ENCODE measurements at places on chromosomes 2 and 18. TPM values are rescaled to one million over a fixed set of nuclear protein-coding genes. Genes with fewer than 3 reads are reported as not detected.
A peak's percentile ranks its signal among the peaks of the same experiment; 100 is the strongest.

Gene POTEF
- total RNA-seq: 0.25 TPM

GRCh38 chr18:55419132-55419946 is 168.7 kb downstream of the TCF4 start:
- peak; percentile 53 for DNase-seq

Gene YES1
- 149 TPM for total RNA-seq

Gene NFE2L2
- total RNA-seq: 47.2 TPM

GRCh38 chr2:30234180-30234971 is 3.0 kb downstream of the LBH start:
- peak; percentile 85 for DNase-seq

Gene CYP26B1
- total RNA-seq: not detected

GRCh38 chr2:69165091-69165880 is 152.3 kb downstream of the ANTXR1 start:
- no peak for DNase-seq

Gene HPCAL1
- 34.3 TPM for total RNA-seq

Gene INPP5D
- 29.4 TPM for total RNA-seq

Gene FBLN7
- total RNA-seq: 6.6 TPM

- no peak for DNase-seq
These were observed 258.3 kb downstream of the PRKCE start for GRCh38 chr2:45909677-45910191.

Gene ODC1
- 36.8 TPM for total RNA-seq

- DNase-seq: no peak
These were observed 71.7 kb upstream of the CDH2 start for GRCh38 chr18:28248653-28249052.

DNA sequence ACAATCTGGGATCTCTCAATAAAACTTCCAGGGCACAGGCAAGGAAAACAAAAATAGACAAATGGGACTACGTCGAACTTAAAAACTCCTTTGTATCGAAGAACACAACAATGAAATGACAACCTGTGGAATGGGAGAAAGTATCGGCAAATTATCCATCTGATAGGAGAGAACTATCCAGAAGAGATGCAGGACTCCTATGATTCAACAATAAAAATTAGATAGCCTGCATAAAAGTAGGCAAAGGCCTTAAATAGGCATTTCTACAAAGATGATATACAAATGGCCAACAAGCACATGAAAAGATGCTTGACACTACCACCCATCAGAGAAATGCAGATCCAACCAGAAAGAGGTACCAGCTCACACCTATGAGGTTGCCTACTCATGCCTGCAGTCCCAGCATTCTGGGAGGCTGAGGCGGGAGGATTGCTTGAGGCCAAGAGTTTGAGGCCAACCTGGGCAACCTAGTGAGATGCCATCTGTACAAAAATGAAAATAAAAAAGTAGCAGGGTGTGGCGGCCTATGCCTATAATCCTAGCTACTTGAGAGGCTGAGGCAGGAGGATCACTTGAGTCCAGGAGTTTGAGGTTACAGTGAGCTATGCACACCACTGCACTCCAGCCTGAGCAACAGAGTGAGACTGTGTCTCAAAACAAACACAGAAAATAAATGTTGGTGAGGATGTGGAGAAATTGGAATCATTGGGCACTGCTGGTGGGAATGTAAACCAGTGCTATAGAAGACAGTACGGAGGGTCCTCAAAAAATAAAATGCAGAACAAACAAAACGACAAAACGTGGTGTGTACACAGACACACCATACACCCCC is 21.6 kb downstream of the TWIST2 start:
- no peak for DNase-seq

Gene MGAT4A
- total RNA-seq: 6.2 TPM

- DNase-seq: peak; percentile 12
These were observed 67.8 kb upstream of the ARL4C start for GRCh38 chr2:234564699-234565098.

GRCh38 chr2:64225491-64225890 is 81.3 kb upstream of the PELI1 start:
- DNase-seq: no peak

Gene SLC8A1
- 0.13 TPM for total RNA-seq

Gene RIF1
- 22.4 TPM for total RNA-seq

Gene GALR1
- not detected for total RNA-seq

DNA sequence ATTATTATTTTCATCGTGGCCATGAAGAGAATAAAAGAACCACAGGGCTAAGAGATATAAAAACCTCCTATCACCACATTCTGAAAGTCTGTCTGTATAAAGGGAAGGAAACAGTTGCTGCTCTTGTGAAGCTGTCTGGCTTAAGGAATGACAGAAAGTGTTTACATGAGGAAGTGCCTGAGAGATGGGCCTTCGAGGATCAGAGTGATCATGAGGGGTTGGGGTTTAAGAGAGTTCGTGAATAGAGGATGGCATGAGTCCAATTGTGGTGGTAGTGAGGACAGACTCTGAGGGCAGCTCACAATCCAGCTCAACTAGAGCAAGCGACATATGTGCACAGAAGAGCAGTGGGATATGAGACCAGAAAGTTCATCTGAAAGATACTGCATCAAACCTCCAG is 65.8 kb upstream of the PIEZO2 start:
- no peak for DNase-seq

Gene HOXD10
- 7.8 TPM for total RNA-seq

Gene BBS5
- total RNA-seq: 1.4 TPM

- peak; percentile 47 for DNase-seq
These were observed 14.9 kb upstream of the MBP start for GRCh38 chr18:77147418-77147852.

GRCh38 chr2:222180619-222181018 is 118.2 kb downstream of the PAX3 start:
- DNase-seq: no peak

Gene TMEM163
- total RNA-seq: 0.13 TPM

DNA sequence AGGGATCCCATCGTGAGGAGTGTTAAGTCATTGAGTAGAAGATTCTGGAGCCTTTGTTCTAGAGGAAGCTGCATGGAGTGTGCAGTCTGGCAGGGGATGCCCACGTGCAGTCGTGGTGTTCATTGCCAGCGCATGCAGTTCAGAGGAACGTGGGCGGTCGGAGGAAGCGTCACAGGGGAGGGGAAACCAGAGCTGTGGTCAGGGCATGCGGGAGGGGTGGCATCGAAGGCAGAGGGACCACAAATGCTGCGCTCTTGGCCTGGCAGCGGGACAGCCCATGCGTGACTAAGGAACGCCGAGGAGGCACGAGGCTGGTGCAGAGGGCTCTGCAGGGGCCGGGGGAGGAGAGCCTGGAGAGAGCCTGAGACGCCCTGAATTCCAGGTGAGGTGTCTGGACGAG is 141.1 kb downstream of the KLHL29 start:
- no peak for DNase-seq

Gene KIAA2012
- total RNA-seq: not detected

Gene EMILIN1
- total RNA-seq: 21.3 TPM

DNA sequence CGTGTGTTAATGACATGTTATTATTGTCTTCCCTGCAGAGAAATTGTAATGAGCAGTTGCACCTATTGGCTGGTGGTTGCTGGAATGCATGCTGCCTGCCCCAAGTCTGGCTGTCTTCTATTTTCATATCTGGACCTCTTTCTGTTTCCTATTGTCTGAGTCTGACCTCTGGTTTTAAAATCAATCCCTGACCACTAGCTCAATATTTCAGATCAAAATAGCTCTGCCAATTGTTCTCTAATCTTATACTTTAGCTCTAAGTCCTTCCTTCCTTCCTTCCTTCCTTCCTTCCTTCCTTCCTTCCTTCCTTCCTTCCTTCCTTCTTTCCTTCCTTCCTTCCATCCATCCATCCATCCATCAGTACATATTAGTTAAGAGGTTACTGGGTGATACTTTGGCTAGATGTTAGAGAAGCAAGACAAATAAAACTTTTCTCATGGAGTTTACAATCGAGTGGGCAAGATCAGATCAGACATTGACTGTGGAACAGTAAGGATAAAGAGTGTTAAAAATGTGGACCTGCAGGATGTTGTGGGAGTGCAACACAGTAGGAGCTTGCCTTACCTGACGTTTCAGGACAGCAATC is 417.1 kb downstream of the SOCS6 start:
- no peak for DNase-seq

DNA sequence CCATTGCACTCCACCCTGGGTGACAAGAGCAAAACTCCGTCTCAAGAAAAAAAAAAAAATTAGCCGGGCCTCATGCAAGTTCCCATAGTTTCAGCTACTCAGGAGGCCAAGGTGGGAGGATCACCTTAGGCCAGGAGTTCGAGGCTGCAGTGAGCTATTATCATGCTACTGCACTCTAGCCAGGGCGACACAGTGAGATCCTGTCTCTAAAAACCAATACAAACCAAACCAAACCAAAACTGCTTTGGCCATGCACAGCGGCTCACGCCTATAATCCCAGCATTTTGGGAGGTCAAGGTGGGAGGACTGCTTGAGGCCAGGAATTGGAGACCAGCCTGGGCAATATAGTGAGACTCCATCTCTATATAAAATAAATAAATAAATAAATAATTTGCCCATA is 19.1 kb downstream of the NIFK start:
- DNase-seq: no peak

- DNase-seq: no peak
These were observed 402.9 kb downstream of the ERBB4 start for GRCh38 chr2:212135739-212136138.

Gene MYL1
- total RNA-seq: not detected

GRCh38 chr2:54456362-54456611 is 160 bp downstream of the SPTBN1 start:
- no peak for DNase-seq

Measured in dermis microvascular lymphatic vessel endothelial cell (primary cell).